Foreskin keratinocyte (primary cell): ENCODE measurements at places on chromosomes 7 and 10.

DNA sequence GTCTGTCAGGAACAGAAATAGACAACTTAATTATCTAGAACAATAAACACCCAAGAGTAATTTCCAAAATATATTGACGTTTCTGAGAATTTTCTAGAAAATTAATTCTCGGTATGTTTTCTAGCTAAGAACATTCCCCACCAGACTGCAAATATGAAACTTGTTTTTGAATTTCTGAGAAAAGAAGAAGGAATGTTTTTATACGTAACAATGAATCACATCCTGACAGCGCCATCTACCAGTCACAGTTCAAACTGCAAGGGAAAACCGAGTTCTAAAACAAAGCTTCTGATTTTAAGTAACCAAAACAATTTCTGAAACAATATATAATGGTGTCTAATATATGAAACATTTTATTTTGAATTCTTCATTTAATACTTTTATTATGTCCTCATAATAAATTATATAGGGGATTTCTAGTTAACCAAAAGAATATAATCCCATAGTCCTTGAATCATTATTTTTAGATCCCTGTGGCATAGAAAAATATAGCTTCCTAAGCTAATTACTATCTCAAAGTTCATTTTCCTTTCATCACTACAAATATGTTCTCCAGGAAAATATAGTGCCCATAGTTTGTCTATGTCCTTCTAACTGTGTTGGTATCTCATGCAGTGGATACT lies 34.5 kb upstream of the MEOX2 start:
- no peak for DNase-seq

DNA sequence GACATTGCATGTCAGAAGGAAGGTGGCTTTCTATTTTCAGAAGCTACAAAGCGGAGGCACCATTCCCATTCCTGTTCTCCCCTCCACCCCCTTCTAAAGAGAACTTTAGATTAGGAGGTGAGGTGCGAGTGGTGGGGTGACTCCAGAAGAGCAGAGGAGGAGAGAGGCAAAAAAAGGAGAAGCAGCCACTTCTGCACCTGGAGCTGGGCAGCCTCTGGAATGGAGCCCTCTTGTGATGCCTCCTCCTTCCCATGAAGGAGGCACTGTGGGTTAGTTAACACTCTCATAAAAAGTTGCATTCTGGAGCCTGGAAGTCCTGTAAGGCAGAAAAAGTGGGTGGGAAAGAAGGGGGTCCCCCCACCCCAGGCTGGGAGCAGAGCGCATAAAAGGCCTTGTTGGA lies 4.8 kb downstream of the PTF1A start:
- no peak for DNase-seq

DNA sequence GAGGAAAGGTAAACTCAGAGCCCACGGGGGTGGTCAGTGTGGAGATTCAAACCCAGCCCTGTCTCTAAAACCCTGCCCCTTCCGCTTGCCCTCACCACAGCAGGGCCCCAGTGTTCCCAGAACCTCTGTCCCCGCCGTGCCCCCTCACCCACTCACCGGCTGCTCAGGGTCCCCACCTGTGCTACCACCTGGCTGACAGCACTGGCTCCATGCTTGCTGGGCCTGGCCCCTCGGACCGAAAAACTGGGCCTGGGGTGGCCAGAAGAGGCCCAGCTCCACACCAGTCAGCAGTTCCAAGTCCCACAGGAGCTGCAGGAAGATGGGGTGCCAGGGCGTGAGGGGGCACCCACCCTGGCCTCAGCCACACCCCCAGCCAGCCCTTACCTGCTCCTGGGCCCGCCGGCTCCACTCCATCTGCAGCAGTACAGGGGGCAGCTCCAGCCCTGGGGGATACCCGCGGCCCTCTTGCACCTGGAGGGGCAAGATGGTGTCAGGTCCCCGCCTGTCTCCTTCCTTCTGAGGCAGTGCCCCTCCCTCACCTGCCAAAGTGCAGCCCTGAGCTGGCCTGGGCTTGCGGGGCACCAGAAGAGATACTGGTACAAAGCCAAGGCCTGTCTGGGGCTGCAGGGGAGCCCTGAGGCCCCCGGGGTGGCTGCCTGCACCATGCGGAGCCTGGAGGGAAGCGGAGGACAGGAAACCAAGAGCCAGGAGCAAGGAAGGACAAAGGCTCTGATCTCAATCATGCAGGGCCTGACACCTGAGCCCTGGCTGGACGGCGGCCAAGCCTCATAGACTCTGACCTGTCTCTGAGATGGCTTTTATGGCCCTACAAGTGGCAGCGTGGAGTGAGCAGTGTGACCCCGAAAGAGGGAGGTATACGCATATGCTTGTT lies 11.7 kb downstream of the ATP6V1F start:
- DNase-seq, result no peak

- no peak for DNase-seq
Observed at GRCh38 chr10:33749790-33750189, 415.3 kb upstream of the NRP1 start.

GRCh38 chr10:117047947-117048346 lies 43.0 kb upstream of the SHTN1 start:
- no peak for DNase-seq

DNA sequence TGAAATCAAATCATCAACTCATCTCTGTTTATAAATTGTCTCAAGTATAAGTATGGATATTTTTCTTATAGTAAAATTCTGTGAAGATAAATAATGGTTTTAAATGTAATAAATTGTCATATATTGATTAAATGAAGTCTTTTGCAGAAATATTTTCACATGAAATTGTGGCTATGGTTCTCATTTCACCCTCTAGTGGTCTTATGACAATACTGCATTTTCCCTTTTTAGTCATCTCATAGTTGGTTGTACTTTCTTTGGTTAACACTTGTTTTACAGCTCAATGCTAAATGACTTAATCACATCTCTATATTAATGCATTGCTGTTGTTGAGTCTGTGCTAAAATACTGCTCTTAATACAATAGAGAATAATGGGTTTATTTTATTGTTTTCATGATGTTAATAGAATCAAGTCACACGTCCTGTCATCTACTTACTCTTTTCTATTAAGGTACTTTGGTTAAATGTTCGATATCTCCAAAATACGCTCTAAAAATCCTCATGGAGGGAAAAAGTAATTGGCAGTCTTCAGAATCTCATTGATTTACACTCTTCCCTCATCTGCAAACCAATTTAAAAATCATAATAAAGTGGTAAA lies 38.0 kb upstream of the CACNA2D1 start:
- no peak for DNase-seq

- no peak for DNase-seq
Observed at GRCh38 chr10:72059843-72060822, 28.2 kb downstream of the SPOCK2 start.
